T follicular helper cell (primary cell): ENCODE measurements at places on chromosomes 12 and 14.

DNA sequence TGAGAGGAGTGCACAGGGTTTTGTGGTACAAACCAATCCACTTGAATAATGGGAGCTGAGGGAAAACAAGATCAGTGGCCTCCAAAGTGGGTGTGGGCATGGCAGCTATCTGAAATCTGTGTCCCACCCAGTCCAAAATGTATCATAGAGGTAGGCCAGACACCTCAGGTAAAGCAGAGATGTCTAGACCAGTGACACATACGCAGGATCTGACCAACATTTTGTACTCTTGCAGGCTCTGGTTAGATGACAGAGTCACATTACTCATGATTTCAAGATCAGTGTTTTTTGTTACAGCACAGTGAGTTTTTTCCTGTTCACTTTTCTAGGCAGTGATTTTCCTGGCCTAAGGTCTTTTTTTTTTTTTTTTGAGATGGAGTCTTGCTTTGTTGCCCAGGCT is 211.8 kb downstream of the PCNX1 start:
- no peak for DNase-seq

DNA sequence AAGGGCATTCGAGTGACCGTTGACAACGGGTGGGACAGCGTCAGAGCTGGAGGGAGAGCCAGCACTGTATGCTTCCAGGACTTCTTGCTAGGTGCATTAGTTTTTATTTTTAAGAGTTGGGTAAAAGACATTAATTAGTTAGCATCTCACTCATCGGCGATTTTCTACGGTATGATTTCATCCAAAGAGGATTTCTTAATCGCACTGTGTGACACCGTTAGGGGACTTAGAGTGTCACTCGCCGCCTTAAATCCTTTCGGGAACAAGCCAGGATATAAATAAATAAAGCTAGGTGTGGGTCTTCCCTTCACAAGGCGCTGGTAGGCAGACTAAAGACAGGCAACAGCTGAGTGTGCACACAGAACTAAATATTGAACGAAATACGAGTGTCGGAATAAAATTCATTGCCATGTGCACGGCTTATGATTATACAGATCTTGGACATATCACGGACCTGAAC is 869 bp upstream of the NOVA1 start:
- DNase-seq, result no peak

- no peak for DNase-seq
Observed at GRCh38 chr14:29650554-29651269, 276.9 kb downstream of the PRKD1 start.

DNA sequence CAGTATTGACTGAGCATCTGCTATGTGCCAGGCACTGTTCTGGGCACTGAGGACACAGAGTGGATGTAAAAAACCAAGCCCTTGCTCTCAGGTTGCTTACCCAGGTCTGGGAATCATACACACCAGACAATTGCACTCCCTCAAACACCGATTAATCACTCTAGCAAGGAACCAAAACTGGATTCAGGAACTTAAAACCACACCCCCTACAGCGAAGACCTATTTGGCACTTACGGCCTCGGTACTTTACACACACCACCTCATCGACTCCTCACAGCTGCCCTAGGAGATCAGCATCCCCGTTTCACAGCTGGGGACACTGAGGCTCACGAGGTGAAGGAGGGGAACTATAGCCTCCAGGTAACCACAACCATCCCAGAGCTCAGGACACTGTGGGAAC is 1.6 kb downstream of the GLTP start:
- DNase-seq, result no peak

GRCh38 chr12:5713599-5714081 is 231.4 kb downstream of the ANO2 start:
- no peak for DNase-seq

DNA sequence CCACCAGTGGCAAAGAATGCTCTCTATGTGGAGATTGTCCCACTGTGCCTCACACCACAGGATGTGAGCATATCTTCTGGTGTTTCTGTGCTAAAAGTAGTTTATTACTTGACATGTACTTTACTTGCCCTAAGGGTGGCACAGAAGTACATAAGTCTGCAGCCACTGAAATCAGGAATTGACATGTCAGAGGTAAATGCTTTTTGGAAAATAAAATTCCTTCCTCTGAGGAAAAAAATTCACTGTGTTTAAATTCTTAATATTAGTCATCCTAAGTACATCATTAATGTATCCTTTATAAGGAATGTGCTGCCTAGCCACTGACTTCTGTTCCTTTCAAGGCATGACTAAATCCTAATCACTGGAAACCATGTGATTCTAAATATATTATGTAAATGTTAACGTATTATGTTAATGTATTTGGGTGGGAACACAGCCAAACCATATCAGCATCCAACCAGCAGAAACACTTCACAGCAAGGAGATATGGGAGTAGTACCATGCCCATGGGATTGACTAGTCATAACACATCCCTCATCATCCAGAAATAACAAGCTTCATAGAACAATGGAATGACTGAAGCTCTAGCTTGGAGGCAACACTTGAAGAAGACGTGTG is 239.7 kb upstream of the PPFIA2 start:
- DNase-seq, result no peak

GRCh38 chr14:99735189-99736135 is 51.4 kb downstream of the CYP46A1 start:
- DNase-seq, result no peak

GRCh38 chr12:122862110-122862634 is 26.9 kb downstream of the HIP1R start:
- DNase-seq, result no peak

DNA sequence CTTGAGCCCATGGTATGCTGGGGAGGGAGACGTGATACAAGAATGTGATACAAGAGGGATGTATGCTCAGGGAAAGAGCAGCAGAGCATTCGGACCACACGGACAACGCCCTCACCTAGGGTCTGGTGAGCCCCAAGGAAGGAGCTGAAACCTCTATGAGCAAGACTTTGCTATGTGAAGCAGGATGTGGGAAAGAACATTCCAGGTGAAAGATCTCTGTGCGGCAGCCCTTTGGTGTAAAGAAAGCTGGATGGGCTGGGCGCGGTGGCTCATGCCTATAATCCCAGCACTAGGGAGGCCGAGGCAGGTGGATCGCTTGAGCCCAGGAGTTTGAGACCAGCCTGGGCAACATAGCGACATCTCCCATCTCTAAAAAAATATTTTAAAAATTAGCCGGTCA is 16.9 kb upstream of the FICD start:
- no peak for DNase-seq

DNA sequence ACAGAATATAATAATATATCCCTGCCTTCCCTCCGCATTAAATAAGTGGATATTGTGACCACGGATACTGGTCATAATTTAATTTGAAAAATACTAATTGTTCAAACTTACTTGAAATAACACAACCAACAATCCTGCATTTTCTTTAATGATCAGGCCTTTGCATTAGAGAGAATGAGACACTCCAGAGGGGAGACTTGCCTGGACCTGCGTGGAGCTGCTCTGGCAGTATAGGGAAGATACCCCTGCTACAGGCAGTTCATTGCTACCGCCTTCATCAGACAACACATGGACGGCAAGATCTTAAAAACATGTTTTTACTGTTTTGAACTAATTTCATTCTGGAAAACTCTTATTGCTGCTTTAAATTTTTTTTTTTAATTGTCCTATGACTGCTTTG is 211.0 kb upstream of the FAR2 start:
- no peak for DNase-seq

DNA sequence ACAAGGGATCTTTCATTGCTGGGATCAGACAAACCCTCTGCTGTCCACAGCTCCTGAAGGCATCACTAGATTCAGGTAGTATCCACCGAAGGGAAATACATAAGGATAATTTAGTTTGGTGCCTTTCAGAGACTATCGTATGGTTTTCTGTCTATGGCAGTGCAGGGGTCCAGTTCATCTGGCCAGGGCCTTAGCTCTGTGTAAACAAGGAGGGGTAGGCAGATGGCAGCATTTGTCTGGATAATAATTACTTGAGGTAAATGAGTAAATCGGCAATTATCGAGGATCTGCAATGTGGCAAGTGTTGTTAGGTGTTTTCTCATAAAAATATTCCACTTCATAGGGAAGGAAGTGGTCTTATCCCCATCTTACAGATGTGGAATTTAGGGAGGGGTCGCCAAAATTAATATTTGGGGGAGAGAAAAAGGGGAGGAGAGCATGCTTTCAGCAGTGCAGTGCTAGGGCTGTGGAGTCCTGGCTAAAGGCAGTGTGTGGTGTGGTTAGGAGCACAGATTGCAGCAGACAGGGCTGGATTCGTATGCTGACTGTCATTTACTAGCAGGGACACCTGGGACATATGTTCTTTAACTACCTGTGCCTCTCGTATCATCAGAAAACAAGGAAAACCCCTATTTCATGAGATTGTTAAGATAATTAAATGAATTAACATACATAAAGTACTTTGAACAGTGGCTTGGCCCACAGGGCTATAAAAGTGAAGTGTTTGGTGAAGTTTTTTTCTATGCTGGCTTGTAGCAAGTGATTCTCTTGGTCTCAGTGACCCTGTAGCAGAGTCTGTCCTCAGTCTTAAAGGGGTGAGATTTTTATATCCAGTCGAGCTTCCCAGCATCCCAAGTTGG is 27.1 kb downstream of the RASSF8 start:
- DNase-seq, result no peak
